HuH-7 (cell line): ENCODE measurements at places on chromosomes 5 and 9.

- peak; percentile 82 for DNase-seq
Observed at GRCh38 chr9:110115826-110116542, 92.0 kb downstream of the C9orf152 start.

- DNase-seq = no peak
Observed at GRCh38 chr5:79560771-79561524, 47.0 kb upstream of the HOMER1 start.

GRCh38 chr5:122844910-122845228 lies 544 bp upstream of the SNX24 start:
- DNase-seq = no peak

- no peak for DNase-seq
Observed at GRCh38 chr9:102855641-102856040, 139.5 kb upstream of the CYLC2 start.

DNA sequence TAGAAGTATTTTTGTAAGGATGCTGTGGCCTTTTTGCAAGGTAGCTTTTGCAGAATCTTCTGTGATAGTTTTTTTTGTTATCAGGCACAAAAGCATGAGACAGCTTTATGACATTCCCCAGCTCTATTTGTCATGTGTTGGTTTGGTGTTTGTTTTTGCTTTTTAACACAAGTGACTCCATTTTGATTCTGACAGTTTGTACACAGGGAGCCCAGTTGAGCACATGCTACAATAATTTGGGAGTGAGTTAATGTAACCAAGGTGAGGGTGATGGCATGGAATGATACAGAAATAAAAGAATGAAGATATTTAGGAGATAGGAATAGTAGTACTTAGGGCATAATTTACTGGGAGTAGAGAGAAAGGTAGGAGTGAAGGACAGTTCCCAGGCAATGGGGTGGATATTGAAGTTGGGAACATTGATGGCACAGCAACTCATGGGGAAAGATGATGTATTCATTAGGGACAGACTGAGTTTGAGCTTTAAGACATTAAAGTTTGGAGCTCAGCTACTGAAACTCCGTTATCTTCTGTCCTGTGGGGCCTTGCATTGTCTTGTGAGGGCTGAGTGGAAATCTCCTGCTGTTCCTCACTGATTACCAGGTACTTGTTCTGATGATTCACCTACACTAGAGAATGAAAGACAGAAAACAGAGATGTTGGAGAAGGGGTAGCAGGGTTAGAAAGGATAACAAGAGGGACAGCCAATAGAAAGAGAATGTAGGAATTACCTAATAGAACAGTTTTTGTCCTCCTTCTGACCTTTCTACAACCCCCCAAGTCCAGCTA lies 88.3 kb upstream of the CCDC112 start:
- no peak for DNase-seq

DNA sequence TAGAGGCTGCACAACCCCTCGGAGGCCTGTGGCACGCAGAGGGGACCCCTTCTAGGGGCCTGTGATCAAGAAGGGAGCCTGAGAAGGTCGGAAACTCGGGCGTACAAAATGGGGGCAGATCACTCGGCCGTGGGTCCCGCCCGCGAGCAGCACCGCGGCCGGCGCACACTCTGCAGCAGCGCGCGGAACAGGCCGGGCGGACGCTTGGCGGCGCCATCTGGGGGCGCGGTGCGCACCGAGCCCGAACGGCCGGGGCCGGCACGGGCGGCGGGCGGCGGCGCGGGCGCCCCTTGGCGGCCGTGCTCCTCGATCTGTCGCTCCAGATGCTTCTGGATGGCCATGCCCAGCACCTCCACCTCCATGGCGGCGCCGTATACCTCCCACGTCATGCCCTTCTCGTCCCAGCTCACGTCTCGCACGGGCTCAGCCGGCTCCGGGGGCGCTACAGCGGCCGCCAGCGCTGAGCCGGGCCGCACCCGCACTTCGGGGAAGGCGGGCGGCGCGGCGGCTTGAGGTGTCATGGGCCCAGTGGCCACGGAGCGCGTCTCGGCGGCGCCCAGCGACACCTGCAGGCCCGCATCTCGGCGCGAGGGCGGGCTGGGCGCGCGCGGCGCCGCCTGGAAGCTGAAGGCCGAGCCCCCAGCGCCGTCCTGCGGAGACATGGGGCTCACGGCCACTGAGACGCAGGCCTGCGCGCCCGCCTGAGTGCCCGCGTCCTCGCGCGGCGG lies 13.1 kb downstream of the GPRIN1 start:
- DNase-seq = no peak

- DNase-seq = no peak
Observed at GRCh38 chr5:120765189-120765588, 301.1 kb downstream of the PRR16 start.

DNA sequence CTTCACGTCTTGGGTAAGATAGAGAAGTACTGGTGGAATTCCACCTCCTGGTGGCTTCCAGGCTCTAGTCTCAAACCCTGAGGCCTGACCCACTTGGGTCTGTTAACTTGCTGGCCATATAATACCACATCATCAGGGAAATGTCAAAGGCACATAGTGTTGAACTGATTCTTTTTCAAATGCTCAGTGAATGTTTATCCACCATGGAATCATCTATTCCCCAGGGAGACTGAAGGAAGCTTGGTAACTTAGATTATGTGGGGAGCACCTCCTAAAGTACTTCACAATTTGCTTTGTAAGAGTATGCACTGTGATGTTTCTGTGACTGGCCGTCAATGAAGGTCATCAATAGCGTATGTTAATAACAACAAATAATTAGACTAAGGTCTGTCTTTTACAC lies 16.1 kb downstream of the MACROH2A1 start:
- no peak for DNase-seq

GRCh38 chr5:107376546-107377276 lies 294.0 kb downstream of the EFNA5 start:
- DNase-seq = no peak

DNA sequence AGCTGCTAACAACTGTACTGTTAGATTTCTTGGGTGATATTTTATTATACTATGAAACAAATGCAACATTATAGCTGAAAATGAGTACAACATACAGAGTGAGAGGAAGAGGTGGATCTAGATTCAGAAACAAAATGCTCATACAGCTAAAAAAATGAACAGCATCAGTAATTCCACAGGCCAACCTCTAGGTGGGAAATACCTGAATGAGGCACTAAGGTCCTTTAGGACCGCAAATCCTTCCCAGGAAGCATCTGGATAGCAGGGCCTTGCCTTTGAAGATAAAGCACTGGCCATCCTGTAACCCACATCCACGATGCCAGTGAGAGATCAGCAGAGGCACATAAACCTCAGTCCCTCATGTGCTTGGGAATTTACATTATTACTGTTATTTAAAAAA lies 310.8 kb downstream of the YTHDC2 start:
- no peak for DNase-seq

DNA sequence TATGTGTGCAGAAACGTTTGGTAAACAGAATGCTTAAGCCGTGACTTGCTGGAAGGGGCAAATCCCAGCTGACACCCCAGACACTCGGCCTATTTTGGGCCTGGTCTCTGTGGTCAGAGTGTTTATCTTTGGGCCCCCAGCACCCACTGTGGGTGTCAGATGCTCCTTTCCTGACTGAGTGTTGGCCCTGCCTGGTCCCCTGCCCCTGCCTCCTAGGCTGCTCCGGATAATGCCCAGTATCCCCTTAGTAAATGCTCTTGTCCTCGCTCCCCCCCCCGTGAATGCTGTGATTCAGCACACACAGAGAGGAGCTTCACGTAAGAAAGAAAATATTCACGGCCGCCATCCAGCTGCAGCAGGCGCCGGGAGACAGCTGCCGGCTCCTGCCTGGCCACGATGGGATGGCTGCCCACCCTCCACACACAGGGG lies 11.3 kb upstream of the ANGPTL2 start:
- no peak for DNase-seq

- DNase-seq = no peak
Observed at GRCh38 chr9:9992936-9993335, 619.9 kb downstream of the PTPRD start.

DNA sequence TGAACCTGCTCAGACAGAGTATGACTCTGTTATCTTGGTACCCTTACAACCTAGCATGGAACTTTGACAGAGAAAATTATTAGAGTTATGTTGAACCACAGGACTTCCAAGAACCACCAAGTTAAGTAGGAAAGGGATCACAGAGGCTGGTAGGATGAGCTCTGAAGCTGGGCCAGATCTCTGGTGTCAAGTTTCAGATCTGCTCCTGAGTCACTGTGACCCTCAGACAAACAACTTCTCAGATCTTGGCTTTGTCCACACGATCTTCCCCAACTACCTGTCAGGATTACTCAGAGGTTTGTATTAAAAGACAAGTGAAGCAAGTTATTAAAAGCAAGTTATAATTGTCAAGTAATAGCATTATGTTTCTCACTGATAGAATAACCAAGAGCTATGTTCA lies 189.0 kb downstream of the SEC61B start:
- no peak for DNase-seq

DNA sequence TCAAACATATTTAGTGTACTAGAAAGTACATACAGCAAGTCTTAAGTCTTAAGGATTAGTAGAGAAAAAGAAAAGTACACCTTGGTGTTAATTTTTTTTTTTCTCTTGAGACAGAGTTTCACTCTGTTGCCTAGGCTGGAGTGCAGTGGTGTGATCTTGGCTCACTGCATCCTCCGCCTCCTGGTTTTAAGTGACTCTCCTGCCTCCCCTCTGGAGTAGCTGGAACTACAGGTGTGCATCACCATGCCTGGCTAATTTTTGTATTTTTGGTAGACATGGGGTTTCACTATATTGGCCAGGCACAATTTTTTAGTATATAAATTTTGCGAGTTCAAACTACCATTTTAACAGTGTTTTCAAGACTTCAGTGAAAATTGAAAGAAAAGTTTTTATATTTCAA lies 1941.1 kb upstream of the CDH6 start:
- DNase-seq = no peak

- no peak for DNase-seq
Observed at GRCh38 chr5:174320051-174320450, 274.5 kb downstream of the NSG2 start.
